ENCODE measurements at places on chromosomes 12 and 14.

- DNase-seq: no peak
These were observed 340.5 kb downstream of the TMTC2 start for GRCh38 chr12:83027021-83027723.

GRCh38 chr14:37278636-37279538, 81.2 kb downstream of the MIPOL1 start:
- no peak for DNase-seq

GRCh38 chr14:54102051-54102456, 145.4 kb upstream of the BMP4 start:
- DNase-seq: no peak

DNA sequence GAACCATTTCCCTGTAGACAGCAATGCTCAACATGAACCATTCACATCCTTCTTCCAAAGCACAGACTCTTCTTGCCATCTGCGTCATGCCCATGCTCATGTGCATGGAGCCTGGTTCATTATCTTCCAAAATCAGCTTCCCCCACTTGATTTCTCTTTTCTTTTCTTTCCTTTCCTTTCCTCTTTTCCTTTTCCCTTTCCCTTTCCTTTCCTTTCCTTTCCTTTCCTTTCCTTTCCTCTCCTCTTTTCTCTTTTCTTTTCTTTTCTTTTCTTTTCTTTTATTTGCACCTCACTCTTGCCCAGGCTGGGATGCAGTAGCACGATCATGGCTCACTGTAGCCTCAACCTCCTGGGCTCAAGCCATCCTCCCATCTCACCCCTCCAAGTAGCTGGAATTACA, 37.5 kb downstream of the WIF1 start:
- no peak for DNase-seq

DNA sequence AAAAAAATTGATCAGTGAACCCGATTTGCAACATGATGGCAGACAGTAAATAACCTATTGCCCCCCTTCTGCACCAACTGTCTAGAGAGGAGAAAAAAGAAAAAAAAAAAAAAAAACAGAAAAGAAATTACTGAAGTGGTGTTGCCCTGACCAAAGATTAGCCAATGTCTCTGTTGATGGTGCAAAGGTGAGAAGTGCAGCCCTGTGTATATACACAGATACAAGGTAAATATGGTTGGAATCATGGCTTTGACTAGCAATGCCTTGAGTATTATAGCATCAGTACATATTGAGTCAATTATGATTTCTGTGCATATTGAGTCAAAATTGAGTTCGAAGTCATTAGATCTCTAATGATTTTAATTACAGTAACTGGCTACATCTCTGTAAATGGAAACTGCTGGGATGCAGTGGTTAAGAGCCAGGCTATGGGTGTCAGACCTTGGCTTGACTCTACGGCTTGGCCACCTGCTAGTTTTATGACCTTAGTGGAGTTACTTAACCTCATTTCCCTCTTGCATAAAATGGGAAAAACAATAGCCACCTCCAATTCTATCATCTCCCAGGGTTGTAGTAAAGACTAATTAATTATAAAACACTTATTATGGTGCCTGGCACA, 51.0 kb downstream of the EGLN3 start:
- no peak for DNase-seq

GRCh38 chr12:102950950-102951619, 6.4 kb upstream of the ASCL1 start:
- no peak for DNase-seq
